ENCODE measurements at places on chromosomes 4 and X.

- DNase-seq = no peak
These were observed 83.3 kb downstream of the VEGFC start for GRCh38 chr4:176709417-176709816.

GRCh38 chr4:164828955-164829354, 48.0 kb upstream of the APELA start:
- no peak for DNase-seq

GRCh38 chrX:48059296-48059639, 12.2 kb downstream of the ZNF630 start:
- DNase-seq = no peak

GRCh38 chr4:182944484-182945213, 27.5 kb upstream of the DCTD start:
- DNase-seq = no peak

GRCh38 chr4:60020389-60020788, 1179.7 kb upstream of the ADGRL3 start:
- DNase-seq = no peak

DNA sequence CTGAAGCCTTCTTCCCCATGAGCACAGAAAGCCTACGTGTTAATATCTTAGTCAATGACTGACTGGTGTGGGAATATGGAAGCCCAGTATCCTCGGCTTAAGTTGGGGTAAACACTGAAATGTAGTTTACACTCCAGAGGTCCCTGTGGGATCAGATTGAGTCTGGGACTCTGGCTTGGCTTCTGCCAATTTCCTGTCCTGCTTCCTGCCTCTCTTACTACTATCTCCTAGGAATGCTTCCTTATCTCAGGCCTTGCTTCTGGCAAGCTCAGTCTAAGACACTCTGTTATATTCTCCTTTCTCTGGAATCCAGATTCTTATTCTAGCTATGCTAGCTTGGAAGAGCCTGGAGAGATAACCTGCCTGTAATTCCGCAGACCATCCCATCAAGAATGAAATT, 174.0 kb upstream of the LDB2 start:
- DNase-seq = no peak

- no peak for DNase-seq
These were observed 64.5 kb downstream of the ANXA3 start for GRCh38 chr4:78616046-78616498.

DNA sequence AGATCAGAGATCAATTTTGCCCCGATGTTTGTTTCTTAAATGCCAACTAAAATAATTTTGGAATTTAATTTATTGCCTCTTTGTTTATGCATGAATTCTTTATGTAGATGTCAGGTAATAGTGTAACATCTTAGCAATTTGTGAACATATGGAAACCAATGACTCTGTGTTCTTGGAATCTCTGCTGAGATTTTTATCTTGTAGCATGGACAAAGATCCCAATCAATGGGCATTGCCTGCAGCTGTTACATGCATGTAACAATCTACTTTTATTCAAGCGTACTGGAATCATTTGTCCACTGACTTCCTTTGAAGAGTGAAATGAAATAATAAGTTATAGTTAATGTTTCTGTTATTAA, 61.6 kb upstream of the ARSJ start:
- DNase-seq = no peak

DNA sequence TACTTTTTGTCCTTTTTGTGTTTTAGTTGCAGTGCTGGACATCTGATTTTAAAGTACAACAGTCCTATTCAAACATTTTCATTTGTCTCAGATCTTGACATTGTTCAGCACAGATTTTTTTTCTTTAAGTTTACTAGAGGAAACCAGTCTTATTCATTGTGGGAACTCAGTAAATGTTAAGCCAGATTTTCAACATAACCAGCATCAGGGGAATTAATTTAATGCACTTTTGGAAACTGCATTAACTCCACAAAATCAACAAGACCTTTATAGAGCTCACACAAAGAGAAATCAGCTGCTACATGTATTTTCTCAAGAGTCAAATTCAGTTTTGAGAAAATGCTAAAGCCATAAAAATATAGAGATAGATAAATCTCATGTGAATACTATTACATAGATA, 9.9 kb downstream of the CPE start:
- no peak for DNase-seq

- DNase-seq = peak; percentile 60
These were observed 333.9 kb upstream of the FSTL5 start for GRCh38 chr4:162497564-162498167.

- DNase-seq = no peak
These were observed 51.3 kb upstream of the EXOC1L start for GRCh38 chr4:55768291-55768690.

DNA sequence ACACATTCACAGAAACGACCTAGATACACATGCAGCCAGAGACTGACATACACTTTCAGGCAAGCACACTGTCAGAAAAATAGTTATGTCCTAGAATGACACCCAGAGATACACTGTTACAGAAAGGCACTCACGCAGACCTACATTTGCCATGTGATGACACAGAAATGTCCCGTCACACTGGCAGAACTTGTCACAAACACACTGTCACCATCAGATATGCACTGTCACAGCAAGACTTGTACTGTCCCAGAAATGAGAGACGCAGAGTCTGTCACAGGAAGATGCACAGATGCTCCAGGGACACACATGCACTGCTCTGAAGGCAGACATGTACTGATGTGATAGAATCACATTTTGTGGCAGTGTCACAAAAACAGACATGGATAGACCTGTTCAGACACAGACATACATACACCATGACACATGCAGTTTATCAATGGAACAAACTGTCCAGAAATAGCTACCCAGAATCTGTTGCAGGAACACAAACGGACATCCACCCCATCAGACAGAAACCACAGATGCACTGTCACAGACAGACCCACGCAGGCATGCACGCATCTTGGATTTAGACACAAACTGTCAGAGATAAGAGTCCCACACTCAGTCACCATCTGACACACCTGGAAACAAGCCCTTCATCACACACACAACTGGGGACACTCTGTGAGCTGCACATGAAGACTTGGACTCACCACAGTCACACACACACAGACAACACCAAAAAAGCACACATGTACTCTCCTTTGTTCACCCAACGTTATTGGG, 1.3 kb upstream of the PIM2 start:
- DNase-seq = no peak

DNA sequence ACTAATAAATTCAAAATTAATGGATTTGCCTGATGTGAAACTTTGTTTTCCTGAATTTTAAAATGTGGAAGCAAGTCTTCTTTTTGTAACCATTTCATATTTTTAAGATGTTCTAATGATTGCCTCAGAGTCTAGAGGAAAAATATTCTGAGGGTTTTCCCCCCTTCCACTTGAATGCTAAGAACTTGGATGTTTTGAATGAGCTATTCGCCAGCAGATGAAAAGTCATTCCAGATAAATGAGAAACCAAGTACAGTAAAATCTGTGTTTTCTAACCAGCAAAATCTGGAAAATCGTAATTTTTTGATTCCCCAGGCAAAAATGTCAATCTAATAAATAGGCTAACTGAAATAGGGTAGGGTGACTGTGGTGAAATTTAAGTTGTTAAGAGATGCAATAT, 45.6 kb downstream of the SLIT2 start:
- no peak for DNase-seq

GRCh38 chr4:55437823-55438222, 42.1 kb downstream of the TMEM165 start:
- DNase-seq = no peak

DNA sequence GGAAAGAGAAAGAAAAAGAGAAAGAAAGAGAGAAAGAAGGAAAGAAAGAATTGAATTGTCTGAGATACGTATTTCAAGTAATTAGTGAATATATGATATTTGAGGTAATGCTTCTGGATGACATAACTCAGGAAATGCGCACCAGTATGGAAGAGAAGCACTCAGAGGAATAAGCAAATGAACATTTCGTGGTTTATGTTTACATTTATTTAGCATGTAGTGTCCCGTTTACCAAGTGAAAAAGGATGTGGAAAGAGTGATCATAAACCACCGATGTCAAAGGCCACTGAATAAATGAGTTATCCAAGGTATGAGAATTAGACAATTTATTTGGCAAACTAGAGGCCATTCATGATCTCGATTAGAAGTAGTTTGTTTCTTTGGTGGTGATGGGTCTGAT, 200.4 kb downstream of the ARAP2 start:
- DNase-seq = no peak

- peak; percentile 7 for DNase-seq
These were observed 26.7 kb downstream of the NR3C2 start for GRCh38 chr4:148415500-148415899.

- DNase-seq = no peak
These were observed 61.8 kb upstream of the TXK start for GRCh38 chr4:48195853-48196252.

GRCh38 chr4:81648576-81649275, 177.0 kb upstream of the RASGEF1B start:
- DNase-seq = peak; percentile 83

DNA sequence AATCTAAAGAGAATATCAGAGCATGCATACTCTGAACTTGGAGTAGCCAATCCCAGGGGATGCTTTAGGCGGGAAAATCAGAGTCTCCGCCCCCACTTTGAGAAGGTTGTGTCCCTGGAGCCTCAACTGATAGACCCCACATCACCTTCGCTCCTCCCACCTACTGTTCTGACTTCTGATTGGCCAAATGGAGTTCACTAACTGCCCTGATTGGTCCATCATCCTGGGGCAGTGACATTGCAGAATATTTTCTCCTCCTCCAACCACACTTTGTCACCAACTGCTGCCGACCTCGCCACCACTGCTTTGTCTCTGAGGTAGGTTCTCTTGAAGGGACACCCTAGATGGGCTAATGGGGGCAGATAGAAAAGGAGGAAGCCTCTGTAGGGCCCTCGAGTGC, 22.7 kb upstream of the SPACA5B start:
- DNase-seq = peak; percentile 13

DNA sequence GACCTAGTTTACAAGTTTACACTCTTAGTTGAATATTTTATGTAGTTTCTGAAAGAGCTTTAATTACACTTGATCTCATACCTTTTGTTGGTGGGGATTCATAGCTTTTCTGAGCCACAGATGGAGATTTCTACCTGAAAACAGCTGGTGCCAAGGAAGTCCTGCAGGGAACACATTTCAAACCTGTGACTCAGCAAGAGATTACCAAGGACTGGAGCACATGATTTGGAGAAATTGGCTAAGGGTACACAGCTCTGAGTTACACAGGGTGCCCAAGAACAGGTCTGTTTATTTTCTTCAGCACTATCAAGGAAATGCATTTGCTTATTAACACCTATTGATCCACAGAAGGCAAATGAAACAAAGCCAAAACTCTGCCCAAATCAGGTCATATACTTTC, 691.5 kb downstream of the KCTD8 start:
- no peak for DNase-seq

- no peak for DNase-seq
These were observed 62.4 kb downstream of the C4orf50 start for GRCh38 chr4:5955856-5956255.

DNA sequence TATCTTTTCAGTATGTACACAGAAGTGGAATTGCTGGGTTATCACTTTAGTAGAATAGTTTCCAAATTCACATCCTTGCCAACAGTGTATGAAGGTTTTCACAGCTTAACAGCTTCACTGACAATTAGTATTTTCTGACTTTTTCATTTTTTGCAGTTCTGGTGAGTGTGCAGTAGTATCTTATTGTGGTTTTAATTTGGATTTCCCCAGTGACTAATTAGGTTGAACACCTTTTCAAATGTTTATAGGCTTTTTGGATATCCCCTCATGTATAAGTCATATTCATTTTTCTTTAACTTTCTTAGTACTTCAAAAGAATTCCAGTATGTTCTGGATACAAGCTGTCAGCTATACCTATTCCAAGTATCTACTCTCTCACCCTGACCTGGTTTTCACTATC, 37.1 kb downstream of the BRCC3 start:
- no peak for DNase-seq

DNA sequence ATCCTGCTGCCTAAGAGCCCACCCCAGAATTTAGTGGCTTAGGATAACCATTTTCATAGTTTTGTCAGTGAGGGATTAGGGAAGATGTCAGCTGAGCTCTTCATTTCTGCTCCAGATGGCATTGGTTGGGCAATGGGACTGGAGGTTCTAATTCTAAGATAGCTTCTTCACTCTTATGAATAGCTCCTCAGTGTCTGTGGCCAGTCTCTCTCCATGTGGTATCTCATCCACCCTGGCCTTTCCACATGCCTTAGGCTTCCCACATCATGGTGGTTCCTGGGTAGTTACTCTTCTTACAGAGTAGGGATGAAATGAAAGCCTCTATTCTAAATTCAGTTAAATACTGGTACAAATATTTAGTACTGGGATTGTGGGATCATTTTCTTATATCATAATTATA, 31.3 kb downstream of the REPS2 start:
- DNase-seq = no peak

DNA sequence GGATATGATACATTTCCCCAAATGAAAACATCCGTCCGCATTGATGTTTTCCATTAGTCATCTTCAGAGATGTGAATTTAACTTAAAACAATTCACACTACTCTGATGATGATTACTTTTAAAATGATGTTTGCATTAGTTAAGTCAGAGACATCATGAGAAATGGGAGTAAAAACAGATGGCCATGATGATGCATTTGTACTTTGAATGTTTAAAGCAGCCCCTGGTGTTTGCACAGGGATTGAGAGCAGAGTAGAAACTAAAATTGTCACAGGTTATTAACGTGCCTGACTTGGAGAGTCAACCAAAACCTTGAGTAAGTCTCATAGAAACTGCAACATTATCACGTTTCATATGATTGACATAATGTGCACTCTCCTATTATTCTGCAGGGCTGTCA, 117.2 kb downstream of the CFAP299 start:
- no peak for DNase-seq

- no peak for DNase-seq
These were observed 28.2 kb downstream of the SH3TC1 start for GRCh38 chr4:8227201-8227770.

GRCh38 chrX:104112326-104112951, at the start of gene ZCCHC18:
ZCCHC18 (plus strand) TSS chrX:104112523; CDS start chrX:104114112, 1,589 bp downstream.
- DNase-seq = peak; percentile 49

DNA sequence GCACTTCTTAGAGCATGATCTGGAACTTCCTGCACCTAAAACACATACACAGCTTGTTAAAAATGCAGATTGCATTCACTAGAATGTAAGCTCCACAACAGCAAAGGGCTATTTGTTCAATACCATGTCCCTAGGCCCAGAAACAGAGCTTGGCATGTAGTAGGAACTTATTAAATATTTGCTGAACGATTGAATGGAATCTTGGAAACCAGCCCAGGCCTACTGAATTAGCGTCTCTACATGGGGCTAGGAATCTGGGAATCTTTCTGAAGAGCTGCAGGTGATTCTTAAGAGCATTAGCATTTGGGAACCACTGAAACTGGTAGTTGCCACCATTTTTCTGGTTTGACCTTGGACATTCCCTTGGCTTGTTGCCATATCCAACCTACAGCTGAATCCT, 234.1 kb downstream of the STIM2 start:
- no peak for DNase-seq

DNA sequence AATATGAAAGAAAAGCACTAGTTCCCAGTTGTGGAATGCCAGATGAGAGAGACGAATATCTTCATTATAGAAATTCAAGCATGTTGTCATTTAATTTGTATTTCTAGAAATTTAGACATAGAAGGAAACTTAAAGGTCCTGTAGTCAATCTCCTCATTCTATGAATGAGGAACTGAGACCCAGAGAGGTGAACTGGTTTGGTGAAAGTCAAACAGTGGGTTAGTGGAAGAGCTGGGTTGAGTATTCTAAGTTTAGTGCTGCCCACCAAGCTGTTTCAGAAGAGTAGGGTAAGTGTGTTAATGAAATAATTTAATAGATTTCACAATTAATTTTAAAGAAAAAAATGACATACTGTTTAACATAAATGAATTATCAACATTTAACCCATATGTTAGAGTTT, 655.2 kb downstream of the FAM133A start:
- no peak for DNase-seq
